Endothelial cell of umbilical vein (primary cell): ENCODE measurements at places on chromosomes 1 and 21. TPM values are rescaled to one million over a fixed set of nuclear protein-coding genes. Genes with fewer than 3 reads are reported as not detected.

GRCh38 chr1:32104127-32104526, 3.7 kb upstream of the KPNA6 start:
- no peaks in the 10 kb centered on the region for H3K27me3 ChIP-seq
- no peak overlapping the region for H3K4me3 ChIP-seq
- no peak overlapping the region for H3K27ac ChIP-seq
- H3K36me3 ChIP-seq, result peaks cover 3% of the 10 kb centered on the region
- H3K4me1 ChIP-seq, result peaks cover 17% of the 10 kb centered on the region

- H3K27ac ChIP-seq, result peak overlapping the region; percentile 76
- no peaks in the 10 kb centered on the region for H3K27me3 ChIP-seq
- peaks cover 5% of the 10 kb centered on the region for H3K36me3 ChIP-seq
These were observed 1.8 kb downstream of the ZNF362 start for GRCh38 chr1:33257772-33258712.

The BARHL2 gene
- not detected in 2 replicates for total RNA-seq

The LMX1A gene
- total RNA-seq, result not detected in 2 replicates

- DNase-seq, result no peak
- H3K4me3 ChIP-seq, result no peak overlapping the region
- H3K27ac ChIP-seq, result no peak overlapping the region
- H3K27me3 ChIP-seq, result no peaks in the 10 kb centered on the region
- no peaks in the 10 kb centered on the region for H3K36me3 ChIP-seq
- peaks cover 22% of the 10 kb centered on the region for H3K4me1 ChIP-seq
These were observed 178.7 kb upstream of the RUNX1 start for GRCh38 chr21:35227786-35228185.

The MEGF6 gene
- 47.4 and 63.7 TPM in 2 replicates for total RNA-seq

- no peak overlapping the region for H3K4me3 ChIP-seq
- DNase-seq, result no peak
- no peaks in the 10 kb centered on the region for H3K36me3 ChIP-seq
- H3K27me3 ChIP-seq, result peaks cover 4% of the 10 kb centered on the region
These were observed 75.0 kb downstream of the C4BPA start for GRCh38 chr1:207179036-207179435.

The SZT2 gene
- total RNA-seq, result 49.9 and 50.3 TPM in 2 replicates

The LCE2A gene
- total RNA-seq, result not detected in 2 replicates

The CYP4A11 gene
- not detected in 2 replicates for total RNA-seq
